ENCODE measurements at places on chromosomes 1 and 21.

DNA sequence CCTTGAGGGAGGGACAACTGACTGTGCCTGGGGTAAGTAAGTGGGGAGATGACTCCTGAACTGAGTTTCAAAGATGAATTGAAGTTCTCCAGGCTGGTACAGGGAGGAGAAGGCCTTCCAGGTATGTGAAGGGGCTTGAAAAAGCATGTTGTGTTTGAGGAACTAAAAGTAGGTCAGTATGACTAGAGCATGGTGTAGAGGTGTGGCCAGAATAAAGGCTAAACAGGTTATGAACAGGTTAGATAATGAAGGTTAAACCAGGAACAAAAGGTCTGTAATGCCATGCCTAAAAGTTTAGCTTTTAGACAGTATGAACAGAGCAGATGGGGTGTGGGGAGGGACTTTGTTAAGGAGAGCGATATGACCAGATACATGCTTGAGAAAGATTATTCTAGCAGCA lies 7.3 kb upstream of the CLSPN start:
- DNase-seq, result no peak

- DNase-seq, result no peak
Observed at GRCh38 chr1:110255392-110255787, 45.3 kb downstream of the KCNC4 start.

GRCh38 chr1:77831566-77831965 lies 52.1 kb downstream of the MIGA1 start:
- no peak for DNase-seq

GRCh38 chr1:177933881-177934280 lies 36.0 kb downstream of the SEC16B start:
- DNase-seq, result no peak

GRCh38 chr1:223341121-223341520 lies 22.9 kb downstream of the SUSD4 start:
- DNase-seq, result no peak

DNA sequence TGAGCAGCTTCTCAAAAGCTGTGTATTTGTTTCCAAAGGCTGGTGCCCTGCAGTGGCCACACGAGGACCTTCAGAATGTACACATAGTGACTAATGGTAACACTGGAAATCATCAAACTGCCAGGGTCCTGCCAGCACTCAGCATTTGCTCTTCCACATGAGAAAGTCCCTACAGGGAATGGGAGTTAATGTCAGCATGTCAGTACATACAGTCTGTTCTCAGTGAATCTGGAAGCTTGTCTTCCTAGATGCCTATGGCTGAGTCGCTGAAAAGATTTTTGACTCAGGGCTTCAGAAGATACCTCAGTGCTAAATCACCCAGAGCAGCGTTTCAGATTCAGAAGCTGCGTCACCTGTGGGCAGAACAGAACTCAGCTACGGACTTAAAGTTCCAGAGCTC lies 108.2 kb downstream of the CDC7 start:
- no peak for DNase-seq

DNA sequence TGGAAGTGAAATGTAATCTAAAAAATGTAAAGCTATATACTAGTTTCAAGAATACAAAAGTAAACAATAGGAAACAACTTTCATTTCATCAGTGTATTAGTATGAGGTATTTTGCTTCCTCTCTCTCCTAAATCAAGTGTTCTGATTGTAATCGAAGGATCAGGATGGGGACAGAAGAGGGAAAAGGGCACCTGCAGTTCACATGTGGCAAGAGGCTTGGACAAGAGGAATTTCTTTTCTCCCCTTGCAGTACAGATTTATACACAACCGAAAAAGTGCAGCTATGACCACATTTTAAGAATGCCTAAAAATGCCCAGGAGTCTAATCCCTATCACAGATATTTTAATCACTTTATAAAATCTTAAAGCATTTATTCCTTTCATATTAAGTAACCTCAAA lies 63.7 kb downstream of the NRIP1 start:
- DNase-seq, result no peak

DNA sequence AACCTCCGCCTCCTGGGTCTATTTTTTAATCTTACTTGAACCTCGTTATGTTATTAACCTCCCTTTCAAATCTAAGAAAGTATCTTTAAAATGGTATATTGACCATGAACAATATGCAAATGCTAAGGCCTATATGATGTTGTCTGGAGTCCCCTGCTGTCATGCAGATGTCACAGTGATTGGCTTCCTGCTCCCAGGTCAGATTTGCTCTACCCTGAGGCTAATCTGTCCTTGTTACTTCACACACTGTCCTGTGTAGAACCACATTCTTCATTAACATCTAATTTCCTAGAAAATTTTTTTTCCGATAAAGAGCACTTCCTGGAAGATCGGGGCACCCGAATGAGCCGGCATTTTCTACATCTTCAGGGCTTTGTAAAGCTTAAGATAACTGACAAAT lies 306.6 kb downstream of the MRPL39 start:
- DNase-seq, result no peak

DNA sequence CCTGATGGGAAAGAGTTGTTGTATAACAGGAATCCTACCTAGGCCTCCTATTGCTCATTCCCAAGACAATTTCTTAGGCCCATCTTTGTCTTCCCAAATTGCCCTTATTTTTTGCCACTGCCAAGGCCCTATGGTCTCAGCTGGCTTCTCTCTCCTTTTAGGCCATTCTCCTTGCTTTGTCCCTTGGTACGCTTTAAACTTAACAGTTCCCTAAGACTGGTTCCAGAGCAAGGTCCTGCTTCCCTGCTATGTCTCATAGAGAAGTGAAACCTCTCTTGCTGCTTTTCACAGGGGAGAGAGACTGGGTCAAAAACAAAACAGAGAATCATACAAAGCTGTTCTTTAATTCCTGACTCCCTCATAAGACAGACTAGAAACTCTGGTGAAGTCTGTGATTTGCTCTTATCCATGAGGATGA lies 77.1 kb downstream of the XCL2 start:
- DNase-seq, result no peak

GRCh38 chr21:33734818-33735217 lies 92.5 kb downstream of the ITSN1 start:
- DNase-seq, result no peak

- no peak for DNase-seq
Observed at GRCh38 chr1:176033881-176034280, 173.2 kb downstream of the COP1 start.

DNA sequence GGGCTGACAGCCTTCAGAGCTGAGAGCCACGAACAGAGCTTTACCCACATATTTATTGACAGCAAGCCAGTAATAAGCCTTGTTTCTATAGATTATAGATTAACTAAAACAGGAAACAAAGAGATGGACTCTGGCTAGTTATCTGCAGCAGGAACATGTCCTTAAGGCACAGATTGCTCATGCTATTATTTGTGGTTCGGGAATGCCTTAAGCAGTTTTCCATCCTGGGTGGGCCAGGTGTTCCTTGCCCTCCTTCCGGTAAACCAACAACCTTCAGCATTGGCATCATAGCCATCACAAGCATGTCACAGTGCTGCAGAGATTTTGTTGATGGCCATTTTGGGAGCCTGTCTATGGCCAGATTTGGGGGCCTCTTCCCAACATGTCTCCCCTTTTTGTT lies 96.8 kb downstream of the POU2F1 start:
- no peak for DNase-seq

- DNase-seq, result no peak
Observed at GRCh38 chr1:245983294-245983967, 523.6 kb downstream of the SMYD3 start.

DNA sequence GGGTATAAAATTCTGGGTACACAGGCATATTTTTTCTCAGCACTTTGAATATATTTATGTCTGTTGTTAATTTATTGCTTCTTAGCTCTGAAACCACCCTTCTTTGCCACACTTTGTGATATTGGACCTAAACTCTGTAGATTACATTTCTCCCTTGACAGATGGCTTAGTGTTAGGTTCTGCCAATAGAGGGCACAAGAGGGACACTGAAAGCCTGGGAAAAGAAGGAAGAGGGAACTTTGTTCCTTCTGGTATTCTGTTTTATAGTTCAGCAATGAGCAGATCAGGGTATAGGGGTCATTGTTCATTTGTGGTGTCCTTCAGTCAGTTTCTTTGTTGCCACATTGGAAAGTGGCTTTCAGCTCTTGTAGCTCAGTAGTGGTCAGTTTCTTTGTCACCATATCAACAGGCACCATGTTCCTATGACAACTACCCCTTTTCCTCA lies 423.5 kb upstream of the PROX1 start:
- DNase-seq, result no peak

DNA sequence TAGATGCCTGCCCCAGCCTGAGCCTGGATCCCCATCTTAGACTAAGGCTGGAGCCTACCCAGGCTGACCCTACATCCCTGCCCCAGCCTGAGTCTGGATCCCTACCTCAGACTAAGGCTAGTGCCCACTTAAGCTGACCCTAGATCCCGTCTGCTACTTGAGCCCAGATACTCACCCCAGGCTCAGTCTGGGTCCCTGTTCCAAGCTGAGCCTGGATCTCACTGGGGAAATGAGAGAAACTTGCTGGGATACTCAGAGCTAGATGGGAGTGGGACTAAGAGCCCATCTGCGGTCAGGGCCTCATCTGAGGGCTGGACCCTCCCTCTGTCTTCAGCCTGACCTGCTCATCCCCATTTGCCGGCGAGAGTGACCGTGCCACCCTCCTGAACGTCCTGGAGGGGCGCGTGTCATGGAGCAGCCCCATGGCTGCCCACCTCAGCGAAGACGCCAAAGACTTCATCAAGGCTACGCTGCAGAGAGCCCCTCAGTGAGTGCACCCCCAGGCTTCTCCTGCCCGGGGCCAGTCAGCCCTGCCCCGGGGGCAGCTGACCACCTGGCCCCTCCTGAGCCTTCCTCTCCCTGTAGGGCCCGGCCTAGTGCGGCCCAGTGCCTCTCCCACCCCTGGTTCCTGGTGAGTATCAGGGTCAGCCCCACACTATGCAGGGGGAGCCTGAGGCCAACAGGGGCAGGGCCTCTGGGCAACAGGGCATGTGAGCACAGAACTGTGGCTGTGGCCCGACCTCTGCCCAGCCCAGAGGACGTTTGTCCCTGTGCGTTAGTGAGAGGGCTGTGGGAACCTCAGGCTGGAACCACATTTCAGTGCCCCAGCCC lies 36.8 kb downstream of the TRIM11 start:
- no peak for DNase-seq

GRCh38 chr1:53412285-53413174 lies 46.7 kb upstream of the DMRTB1 start:
- DNase-seq, result no peak

DNA sequence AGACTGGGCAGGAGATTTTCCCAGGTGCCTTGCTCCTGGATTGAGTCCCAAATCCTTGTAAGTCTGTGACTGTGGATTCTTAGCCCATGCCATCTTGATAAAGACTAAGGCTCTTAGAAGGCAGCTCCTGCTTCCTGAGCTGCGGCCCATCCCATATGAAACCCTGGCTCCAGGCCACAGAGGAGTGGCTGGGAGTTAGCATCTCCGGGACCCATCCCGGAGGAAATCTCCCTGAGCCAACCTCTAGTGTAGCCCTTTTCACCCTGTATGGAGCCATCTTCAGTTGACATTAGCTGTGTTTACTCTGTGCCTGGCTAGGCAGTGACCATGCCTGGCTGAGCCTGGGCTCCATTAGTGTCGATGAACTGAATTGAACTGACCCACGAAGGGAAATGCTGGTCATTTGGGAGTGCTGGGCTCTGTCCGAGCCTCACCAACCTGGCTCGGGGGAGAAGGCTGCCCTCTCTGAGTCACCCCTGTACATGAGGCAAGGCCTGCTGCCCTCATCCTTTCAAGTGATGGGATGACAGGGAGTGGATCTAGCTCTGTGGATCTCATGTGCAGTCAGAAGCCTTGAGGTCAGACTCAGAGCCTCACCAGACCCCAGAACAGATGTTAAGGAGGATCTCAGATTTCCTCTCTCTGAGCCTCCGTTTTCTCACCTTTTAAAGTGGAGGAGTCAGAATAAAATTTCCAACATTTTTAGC lies 37.5 kb downstream of the LGR6 start:
- no peak for DNase-seq

- no peak for DNase-seq
Observed at GRCh38 chr1:115274467-115274866, 63.6 kb downstream of the NGF start.

DNA sequence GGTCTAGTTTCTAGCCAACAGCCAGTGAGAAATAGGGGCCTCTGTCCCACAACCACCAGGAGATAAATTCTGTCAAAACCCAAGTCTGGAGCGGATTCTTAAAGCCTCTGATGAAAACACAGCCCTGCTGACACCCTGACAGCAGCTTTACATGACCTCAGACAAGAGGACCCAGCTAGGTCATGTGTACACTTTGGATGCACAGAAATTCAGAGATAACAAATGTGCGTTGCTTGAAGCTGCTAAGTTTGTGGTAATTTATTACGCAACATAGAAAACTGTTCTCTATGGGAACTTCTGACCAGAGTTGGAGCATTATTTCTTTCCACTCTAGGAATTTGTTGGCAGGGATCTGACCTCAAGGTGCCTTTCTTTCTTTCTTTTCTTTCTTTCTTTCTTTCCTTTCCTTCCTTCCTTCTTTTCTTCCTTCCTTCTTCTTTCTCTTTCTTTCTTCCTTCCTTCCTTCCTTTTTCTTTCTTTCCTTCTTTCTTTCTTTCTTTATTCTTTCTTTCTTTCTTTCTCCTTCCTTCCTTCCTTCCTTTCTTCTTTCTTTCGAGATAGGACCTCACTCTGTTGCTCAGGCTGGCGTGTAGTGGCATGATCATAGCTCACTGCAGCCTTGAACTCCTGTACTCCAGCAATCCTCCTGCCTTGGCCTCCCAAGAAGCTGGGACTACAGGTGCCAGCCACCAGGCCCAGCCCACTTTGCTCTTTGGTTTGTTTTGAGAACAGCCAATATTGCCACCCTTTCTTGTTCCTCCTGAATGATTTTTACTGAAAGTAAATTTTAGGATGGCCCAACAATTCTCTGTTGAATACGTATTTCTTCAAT lies 14.9 kb upstream of the HMGCS2 start:
- DNase-seq, result no peak
